ENCODE measurements at places on chromosomes 16 and 17.
A peak's percentile ranks its signal among the peaks of the same experiment; 100 is the strongest.

GRCh38 chr16:17945080-17945601 is 391.4 kb downstream of the NPIPA8 start:
- no peak for DNase-seq

DNA sequence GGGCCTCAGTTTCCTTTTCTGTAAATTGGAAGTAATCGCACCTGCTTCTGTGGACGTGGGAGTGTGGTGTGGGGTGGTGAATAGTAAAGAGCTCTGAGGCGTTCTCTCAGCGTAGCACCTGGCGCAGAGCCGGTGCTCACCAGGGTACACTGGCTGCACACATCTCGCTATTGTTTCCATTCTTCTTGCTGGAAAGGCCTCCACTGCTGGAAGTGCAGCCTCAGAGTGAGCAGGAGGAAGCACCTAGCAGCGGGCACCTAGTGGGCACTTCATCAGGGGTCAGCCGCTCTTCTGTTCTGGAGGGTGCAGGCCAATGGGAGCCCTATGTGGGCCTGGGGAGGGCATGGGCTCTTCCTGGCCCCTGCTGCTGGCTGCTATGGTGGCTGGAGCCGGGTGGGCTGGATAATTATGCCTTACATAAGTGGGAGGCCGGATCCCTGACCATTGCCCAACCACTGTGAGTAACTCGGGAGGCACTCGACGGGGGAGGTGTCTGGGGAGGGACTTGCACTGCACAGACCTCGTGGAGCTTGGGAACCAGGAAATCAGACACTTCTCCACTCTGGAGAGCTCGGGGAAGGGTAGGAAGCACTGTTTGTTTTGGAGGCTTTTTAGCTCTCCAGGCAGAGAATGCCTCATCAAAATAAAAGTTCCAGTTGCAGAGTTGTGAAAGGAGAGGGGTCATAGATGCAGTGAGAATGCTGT is 1.7 kb downstream of the MAP2K3 start:
- DNase-seq: peak; percentile 22

- DNase-seq: peak; percentile 11
Measured at GRCh38 chr17:47742319-47743181, 9.5 kb downstream of the TBX21 start.

GRCh38 chr17:15482476-15482875 is 15.1 kb upstream of the CDRT4 start:
- no peak for DNase-seq

DNA sequence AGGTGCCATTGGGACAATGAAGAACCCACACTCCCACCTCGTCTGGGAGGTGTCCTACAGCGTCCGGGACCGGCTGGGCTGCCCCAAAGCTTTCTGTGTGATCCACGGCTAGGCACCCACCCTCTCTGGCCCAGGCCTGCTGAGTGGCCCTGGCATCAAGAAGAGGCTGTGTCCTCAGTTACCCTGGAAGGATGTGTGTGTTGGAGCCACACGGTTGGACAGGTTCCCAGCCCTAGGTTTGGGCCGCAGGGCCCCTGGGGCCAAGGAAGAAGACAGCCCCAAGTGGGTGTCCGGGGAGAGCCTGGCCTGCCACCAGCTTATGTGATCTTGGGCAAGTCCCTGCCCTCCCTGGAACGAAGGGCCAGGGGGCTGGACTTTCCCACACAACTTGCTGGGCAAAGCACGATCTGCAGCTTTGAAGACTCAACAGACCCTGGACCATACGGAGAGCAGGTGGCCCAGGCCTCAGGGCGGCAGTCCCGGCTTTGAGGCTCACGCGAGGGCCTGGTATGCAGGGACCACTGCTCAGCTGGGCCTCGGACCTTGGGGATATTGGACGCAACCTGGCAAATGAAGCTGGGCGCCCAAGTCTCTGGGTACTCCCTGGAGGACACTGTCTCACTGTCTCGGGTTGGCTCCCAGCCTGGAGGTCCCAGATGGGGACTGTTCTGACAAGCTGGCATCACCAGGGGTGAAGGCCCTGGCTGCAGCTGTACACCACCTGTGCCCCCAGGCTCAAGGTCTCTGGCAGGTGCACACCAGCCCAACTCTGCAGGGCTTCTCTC is 17.5 kb downstream of the MYBBP1A start:
- DNase-seq: no peak

DNA sequence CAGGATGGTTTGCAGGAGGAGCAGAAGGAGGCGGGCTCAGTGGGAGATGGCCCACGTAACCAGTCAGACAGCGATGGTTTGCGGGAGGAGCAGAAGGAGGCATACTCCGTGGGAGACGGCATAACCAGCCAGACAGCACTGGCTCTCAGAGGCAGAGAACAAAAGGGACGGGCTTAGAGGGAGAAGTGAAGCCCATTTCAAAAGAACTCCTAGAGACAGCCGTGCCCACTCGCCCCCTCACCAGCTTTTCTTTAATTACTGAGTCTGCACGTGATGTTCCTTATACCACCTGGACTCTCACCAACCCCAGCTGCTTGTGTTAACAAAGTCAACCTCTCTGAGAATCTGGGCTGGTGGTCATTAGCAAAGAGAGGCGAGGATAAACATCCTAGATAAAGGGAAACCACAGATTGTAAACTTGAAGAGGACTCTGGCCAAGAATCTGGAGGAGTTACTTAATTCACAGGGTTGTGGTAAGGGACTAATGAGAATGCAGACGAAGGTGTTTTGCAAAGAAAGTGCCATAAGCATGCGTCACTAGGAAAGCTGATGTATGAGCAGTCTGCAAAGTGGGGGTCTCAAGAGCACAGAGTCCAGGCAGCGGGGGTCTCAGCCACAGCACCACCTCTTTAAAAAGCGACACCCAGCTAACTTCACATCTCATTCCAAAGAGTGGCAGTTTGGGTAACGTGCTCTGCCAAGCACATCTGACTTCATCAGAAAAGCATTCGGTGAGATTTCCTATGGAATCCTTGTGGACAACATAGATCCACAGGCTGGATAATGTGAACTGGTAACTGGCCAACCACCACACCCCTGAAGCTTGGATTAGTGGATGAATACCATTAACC is 51.7 kb downstream of the NXN start:
- no peak for DNase-seq

DNA sequence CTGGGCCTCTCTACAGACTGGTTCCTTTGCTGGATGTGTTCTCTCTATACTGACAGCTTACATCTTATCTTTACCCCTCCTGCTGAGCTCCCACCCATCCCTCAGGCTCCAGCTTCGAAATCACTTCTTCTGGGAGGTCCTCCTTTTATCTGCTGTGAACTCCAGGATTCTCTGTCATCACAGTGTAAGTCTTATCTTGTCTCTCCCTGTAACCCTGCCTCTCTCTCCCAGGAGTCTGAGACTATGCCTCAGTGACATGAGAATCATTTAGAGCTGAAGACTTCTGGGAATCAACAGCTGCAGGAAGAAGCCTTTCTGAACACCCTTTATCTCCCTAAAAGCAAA is 148.1 kb upstream of the HS3ST3A1 start:
- DNase-seq: no peak

GRCh38 chr16:2194852-2195321 is 1.5 kb downstream of the CASKIN1 start:
- DNase-seq: peak; percentile 41

- DNase-seq: no peak
Measured at GRCh38 chr16:73949574-73950320, 346.9 kb upstream of the PSMD7 start.

DNA sequence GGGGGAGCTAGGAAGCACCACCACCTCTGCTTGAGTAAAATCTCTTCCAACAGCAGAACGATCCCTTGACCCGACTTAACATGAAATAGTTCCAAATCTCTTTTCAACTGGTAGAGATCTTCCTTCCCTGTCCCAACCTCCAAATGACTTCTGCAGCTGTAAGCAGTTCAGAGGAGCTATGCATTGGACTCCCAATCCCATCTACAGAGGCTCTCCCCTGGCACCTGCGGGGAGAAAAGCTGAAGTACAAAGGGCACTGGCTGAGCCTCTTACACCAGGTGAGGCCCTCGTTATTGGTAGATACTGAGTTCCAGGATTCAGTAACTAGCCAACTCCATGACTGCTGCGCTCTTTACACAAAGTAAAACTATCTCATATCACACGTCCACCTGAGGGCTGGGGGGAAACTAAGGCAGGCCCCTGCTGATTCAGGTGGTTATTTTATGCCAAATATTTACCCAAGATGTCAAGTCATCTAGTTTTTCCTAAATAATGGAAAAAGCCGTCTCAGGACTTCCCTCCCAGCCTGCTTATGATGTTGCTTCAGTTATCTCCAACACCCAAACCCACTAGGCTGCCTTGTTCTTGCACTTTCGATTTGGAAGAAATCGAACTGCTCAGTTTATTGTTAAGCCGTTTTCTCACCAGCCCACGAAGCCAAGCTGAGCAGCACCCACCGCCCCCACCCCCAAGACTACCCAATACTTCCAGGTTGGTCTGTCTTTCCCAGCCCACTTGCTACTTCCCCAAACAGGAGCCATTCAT is 3.2 kb downstream of the ACTG1 start:
- DNase-seq: no peak

GRCh38 chr16:83010776-83011720 is 384.3 kb downstream of the CDH13 start:
- DNase-seq: no peak

- no peak for DNase-seq
Measured at GRCh38 chr16:85728879-85729278, 22.0 kb downstream of the C16orf74 start.

DNA sequence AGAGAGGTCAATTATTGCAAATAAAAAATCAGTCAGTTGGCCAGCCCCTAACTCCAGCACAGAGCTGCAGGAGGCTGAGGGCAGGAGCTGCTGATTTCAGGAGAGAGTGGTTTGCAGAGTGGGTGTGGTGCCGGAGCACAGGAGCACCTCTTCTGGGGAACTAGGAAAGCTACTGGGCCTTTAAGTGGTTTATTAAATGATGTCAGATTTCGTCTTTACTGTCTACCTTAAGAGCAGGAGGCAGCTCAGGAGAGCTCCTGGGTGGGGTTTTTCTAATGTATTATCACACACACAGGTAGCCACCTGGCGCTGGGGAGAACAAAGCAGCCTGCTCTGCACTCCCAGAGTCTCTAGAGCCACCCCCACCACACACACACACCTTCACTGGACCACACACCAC is 11.5 kb upstream of the HAS3 start:
- DNase-seq: no peak

DNA sequence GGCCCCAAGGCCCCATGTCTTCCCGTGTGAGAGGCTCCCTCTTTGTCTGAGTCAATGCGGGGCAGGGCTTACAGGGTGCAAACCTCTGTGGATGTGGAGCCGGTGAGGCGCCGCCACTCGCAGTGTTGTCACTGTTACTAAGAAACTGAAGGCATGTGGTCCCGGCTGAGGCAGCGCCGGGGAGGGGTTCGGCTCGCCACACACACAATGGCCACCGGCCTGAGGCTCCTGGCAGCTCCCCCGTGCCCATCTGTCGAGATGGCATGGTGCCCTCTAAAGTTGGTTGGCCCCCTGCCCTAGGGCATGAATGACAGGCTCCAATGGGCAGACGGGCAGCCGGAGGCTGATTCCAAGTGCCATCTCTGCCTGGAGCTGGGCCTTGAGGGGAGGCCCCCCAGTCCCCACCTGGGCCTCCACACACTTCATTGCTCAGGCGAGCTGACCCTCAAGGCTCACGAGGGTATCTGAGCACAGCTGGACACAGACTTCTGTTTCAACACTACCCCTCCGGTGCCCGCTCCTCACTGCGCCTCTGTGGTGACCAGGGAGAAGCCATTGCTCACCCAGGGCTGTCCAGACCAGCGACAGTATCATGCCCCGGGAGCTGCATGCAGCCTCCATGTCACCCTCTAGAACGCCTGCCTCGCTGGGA is 137.2 kb downstream of the C16orf78 start:
- DNase-seq: no peak

DNA sequence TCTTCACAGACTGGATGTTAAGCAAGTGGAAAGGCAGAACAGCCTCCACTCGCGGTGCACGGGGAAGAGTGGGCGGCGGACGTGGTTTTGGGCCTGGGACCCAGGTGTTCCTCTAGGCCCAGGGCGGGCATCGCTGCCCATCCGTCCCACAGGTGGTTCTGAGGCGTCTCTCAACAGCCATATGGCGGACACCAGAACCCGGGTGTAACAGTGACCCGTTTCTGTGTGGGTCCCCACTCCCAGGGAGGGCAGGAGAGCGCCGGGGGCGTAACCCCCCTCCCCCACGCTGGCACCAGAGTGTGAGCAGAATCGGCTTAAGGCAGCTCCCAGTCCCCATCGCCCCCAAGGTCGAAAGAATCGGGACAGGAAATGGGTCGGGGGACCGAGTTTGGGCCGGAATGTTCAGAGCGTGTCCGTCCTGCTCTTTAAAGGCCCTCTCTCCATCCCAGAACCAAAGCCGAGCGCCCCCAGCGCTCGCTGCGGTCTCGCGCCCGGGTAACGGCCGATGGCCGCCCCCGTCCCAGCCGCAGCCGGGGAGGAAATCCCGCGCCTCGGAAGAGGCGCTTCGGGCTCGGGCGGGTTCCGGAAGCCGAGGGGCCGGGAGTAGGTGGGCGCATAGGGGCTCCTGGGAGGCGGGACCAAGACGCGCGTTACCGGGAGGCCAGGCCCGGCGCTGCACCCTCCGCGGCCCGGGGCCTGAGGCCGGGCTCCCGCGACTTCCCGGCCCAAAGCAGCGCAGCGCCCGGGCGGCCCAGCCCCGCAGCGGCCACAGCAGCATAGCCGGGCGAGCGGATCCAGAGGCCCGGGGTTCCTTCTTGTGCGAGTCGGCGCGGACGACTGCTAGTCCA is at the start of gene TK2:
TK2 (minus strand) TSS at position 839 of the 848 bp plus-strand sequence; CDS start at position 778, 61 bp downstream.
- peak; percentile 73 for DNase-seq

DNA sequence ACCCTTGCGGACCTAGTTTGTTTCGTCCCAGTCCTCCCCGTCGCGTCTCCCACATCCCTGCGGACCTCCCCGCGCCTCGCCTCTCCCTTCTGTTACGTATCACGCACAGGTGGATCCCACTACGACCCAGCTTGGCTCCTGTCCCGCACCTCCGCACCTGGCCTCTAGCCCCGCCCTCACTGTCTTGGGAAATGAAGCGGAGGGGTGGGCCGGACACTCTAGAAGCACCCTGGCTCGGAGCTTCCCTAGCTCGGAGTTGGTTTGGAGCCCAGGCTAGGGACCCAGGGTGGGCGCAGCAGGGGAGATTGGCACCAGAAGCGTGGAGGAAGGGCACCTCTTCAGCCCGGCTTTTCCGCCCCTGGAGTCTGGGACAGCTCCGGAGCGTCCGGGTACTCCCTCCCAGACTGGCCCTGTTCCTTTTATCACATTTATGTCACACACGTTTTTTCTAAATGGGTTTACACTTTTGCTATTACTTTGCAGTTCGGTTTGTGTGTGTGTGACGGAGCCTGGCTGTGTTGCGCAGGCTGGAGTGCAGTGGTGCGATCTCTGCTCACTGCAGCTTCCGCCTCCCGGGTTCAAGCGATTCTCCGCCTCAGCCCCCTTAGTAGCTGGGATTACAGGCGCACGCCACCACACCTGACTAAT is 1.4 kb upstream of the CEMP1 start:
- no peak for DNase-seq

GRCh38 chr16:84226026-84226425 is 13.8 kb downstream of the KCNG4 start:
- DNase-seq: no peak
